ENCODE measurements at places on chromosomes 12 and 14. TPM values are rescaled to one million over a fixed set of nuclear protein-coding genes. Genes with fewer than 3 reads are reported as not detected.

GRCh38 chr12:100993916-100994450 is 199.4 kb downstream of the ANO4 start:
- no peak overlapping the region for H3K27ac ChIP-seq
- no peak overlapping the region for H3K4me3 ChIP-seq
- H3K4me1 ChIP-seq = no peaks in the 10 kb centered on the region
- H3K27me3 ChIP-seq = no peaks in the 10 kb centered on the region

KLHL33 gene
- total RNA-seq = 2.8 TPM

DNA sequence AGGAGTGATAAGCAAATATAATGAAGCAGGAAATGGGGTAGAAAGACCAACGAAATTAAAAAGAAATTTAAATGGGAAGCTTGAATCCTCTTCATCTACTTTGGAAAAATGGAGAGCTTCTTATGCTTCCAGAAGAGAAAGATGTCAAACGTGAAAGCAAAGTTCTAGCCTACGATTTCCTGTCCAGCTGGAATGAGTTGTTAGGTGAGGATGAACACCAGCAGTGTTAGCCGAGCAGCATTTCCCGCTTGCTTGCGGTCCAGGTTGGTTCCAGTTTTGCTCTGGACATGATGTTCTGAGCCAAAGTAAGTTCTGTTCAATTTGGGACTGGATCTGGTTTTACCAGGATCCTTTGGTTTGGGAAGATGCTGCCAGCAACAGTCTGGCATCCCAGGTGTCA is 78.9 kb downstream of the DACT1 start:
- DNase-seq = no peak
- no peaks in the 10 kb centered on the region for H3K36me3 ChIP-seq
- H3K4me1 ChIP-seq = no peaks in the 10 kb centered on the region
- H3K27me3 ChIP-seq = no peaks in the 10 kb centered on the region

EFS gene
- 42.4 TPM for total RNA-seq

GRCh38 chr12:56299308-56299852 is 750 bp downstream of the CS start:
- H3K27me3 ChIP-seq = no peaks in the 10 kb centered on the region
- no peaks in the 10 kb centered on the region for H3K36me3 ChIP-seq
- no peak for DNase-seq

SOAT2 gene
- total RNA-seq = 0.82 TPM
